NCI-H510A treated with DMSO at 0.1 percent for 48 hours (cell line): ENCODE measurements at places on chromosomes 2 and 18.

- DNase-seq: no peak
Observed at GRCh38 chr18:59303006-59303405, 15.4 kb downstream of the CPLX4 start.

DNA sequence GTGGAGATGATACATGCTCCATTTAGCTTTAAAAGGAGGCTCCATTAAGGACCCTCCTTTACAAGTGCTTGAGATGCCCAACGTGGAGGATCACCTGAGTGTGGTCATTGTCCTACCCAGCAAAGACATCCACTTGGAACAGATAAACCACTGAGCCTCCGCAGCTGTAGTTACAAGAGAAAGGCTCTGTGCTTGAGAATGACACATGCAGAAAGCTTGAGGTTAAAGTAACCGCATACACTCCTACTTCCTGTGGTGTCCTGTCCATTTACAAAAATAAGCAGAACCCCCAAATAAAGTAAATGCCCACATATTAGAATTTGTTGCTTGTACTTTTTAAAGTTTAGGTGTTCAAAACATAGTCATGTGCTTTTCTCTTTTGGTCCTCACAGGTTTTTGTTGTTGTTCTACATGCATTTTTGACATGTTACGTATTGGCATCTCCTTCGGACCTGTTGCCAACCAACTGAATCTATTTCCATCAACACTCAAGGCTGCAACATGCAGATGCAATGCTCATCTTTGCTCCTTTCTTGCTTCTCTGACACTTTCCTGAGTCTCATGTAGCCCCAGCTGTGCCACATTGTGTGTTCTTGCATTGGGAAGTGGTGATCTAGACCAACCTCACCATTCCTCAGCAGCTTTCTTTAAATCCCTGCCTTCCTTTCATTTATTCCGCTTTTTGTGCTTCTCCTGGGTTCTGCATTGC is 56.0 kb downstream of the SERPINB7 start:
- no peak for DNase-seq

DNA sequence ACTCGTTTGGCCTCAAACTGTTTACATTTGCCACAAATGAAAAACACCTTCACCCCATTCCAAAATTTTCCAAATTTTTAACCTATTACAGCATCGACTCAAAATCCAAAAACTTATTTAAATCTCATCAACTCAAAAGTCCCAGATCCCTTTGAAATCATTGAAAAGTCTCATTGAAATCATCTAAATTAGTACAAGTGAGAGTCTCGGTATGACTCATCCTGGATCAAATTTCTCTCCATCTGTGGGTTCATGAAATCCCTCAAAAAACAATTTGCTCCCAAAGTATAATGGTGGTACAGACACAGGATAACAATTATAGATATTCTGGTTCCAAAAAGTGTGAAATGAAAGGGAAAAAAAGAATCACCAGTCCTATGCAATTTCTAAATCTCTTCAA is 65.1 kb downstream of the LRP1B start:
- DNase-seq: no peak

DNA sequence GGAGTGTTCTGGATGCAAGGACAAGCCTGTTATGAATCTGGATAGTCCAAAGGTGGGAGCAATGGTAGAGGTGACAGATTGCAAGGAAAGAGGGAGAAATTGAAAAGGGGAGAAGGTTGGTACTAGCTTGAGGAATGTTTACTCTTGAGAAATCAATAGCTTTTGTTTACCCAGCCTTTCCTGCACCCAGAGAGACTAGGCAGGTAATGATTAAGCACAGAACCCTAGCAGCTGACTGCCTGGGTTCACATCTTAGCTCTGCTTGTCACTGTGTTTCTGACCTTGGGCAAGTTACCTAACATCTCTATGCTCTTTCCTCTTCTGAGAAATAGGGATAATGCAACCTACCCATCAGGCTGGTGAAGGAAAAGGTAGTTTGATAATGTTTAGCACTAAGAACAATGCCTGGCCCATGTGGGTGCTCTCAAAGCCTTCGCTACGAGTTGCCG is 178.6 kb downstream of the MGAT5 start:
- DNase-seq: peak; percentile 9

GRCh38 chr2:225270053-225270452 is 129.5 kb upstream of the NYAP2 start:
- no peak for DNase-seq

DNA sequence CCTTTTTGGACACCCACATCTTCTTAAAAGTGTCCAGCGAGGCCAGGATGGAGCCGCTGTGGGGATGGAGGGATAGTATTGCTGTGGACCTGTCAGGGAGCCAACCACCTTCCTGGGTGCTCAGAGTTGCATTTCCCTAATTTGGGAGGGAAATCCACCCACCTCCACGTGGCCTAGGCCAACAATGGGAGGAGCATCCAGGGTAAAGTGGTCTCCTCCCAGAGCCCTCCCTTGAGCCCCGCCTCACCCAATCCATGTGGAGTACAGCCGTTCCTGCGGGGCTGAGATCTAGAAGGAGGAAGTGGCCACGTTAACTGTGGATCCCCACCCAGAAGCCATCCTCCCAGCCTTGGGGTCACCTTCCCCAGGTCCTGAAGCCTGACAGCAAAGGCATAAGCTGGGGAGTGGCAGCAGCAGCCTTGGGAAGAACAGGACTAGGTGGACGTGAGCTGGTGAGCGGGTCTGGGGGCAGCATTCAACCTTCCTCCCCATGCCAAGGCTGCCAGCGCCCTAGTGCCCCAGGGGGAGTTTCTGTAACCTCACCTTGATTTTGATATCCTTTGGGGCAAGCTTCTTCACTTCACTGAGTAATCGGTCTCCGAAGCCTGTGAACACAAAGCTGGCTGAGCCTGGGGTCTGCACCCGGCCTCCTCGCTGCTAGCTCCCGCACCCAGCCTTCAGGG is 6.8 kb downstream of the ACTR1B start:
- DNase-seq: no peak

GRCh38 chr2:63049970-63050333 is 678 bp upstream of the OTX1 start:
- no peak for DNase-seq

GRCh38 chr2:16722677-16723076 is 57.0 kb upstream of the CYRIA start:
- no peak for DNase-seq

DNA sequence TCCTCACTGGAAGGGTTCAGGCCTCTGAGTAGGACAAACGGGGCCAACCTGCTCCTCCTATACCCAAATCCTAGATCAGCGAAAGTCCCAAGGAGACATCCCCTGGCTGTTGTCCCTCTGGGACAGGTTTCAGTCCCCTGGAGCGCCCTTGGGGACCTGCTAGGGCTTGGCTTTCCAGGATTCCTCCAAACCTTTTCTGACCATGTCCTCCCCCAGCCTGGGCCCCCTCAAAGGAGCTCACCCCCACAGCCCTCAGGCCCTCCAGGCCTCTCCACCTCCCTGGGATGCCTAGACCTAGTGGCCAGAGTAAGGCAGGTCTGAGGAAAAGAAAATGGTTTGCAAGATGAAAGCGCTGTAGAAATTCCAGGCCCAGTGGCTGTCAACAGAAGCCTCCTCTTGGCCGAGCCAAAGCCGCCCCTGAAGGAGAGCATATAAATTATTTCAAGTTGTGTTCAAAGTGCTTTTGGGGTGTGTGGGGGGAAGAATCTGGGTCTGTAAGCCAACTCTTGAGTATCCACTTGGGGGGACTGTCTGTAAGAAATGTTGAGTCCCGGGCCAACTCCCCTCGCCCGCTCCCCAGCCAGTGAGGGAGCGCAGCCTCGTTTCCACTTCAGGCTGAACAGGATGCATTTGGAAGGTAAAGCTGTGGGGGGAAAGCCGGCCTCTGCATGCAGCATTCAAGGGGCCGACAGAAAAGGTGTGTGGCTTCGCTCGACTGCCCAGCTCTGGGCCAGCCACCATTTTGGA is 158.6 kb downstream of the DYSF start:
- DNase-seq: no peak
